ENCODE measurements at places on chromosomes 2 and 18.
A peak's percentile ranks its signal among the peaks of the same experiment; 100 is the strongest.

DNA sequence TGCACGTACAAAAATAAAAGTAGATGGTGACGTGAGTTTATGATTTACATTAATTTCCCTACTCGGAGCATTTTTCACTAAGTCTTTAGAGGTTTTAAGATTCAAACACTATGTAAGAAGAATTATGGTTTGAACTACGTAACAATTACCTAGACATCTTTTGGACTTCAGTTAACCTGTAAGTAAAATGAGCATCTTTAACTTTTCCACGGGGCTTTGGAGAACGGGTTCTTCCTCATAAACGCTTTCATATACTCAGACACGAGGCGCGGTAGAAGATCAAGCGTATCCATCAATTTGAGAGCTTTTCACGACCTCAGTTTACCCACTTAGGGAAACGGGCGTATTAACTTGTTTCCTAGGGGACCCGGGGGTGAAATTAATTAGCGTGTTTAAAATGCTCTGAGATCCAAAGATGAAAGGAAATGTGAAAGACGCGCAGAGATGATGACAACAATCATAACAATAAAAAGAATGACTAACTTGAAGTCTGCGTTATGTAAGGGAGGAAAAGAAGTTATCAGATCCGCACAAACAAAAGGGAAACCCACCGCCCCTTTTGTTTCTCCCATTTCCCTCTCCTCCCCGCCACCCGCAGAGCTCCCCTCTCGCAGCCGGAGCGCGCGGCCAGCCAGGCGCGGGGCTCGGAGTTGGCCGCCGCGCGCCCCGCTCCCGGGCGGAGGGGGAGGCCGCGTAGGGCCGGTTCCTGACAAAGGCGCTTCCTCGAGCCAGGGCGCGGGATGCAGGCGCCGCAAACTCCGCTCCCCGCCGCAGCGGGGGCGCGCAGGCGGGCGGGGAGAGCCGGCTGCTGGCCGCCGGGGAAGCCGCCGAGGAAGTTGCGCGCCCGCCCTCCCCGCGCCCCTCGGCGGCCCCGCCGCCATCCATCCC lies 807 bp downstream of the PELI1 start:
- peak; percentile 42 for DNase-seq

- no peak for DNase-seq
Observed at GRCh38 chr2:2775018-2775417, 443.9 kb upstream of the MYT1L start.

GRCh38 chr2:189406586-189407233 lies 34.6 kb upstream of the WDR75 start:
- DNase-seq, result no peak

- no peak for DNase-seq
Observed at GRCh38 chr2:241509155-241509784, 886 bp upstream of the STK25 start.

GRCh38 chr2:26196683-26197418 lies 24.0 kb downstream of the GAREM2 start:
- no peak for DNase-seq

DNA sequence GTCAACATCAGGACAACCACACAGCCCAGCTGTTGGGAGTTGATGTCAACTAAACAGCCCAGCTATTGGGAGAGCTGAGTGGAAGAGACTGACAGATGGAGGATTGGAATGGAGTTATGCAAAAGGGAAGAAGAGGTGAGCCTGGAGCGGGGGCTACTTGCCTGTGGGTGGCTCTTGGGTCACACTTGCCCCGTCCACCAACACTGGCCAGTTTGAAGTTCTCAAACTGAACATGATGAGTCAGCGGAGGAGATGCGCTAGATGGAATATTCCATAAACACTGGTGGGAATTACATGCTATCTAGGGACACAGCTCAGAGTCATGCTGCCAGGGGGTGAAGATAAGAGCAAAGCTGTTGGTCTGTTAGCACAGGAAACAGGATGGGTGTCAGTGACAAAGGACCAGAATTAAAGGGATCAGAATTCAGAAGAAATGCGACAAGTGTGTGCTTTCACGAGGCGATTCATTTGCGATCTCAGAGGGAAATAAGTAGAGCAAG lies 33.2 kb upstream of the AGAP1 start:
- no peak for DNase-seq

DNA sequence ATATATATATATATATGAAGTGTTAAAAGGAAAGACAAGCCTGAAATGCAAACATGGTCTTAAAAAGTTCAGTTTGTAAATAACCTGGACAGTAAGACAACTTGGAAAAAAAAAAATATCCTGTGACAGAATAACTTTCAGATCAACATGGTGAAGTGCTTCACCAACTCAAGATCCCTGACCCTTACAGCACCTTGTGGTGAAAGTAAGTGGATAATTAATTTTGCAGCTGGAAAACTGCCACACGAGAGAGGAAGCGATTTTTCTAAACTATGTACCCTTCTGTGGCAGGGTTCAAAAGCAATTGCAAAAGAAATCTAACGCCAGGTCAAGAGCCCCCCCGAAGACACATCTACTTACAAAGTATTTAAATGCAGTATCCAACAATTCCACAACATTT lies 95.8 kb downstream of the PAX3 start:
- no peak for DNase-seq

GRCh38 chr2:137837830-137838229 lies 126.4 kb upstream of the HNMT start:
- DNase-seq, result no peak

- no peak for DNase-seq
Observed at GRCh38 chr2:117436697-117437096, 377.8 kb upstream of the DDX18 start.

DNA sequence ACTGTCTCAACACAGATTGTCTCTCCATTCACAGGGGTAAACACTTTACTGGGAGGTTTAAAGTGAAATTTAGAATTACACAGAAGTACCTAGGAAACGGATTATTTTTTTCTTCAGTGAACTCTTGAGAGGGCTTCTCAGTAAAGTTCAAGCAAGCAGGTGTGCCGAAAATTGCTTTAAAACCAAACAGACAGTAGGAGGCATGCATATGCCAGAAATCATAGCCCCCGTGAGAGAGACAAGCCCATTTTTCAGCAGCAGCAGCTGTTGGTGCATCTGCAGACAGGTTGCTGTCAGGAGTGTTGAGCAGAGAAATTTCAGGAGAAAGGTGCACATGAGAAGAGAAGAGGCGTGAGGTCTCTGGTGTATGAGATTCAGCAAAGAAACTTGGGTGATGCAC lies 2115.5 kb upstream of the CELF4 start:
- DNase-seq, result no peak

- peak; percentile 17 for DNase-seq
Observed at GRCh38 chr2:208359632-208359986, 47.0 kb upstream of the PTH2R start.
